Neural crest cell (in vitro differentiated cells): ENCODE measurements at places on chromosomes 7 and 10. TPM values are rescaled to one million over a fixed set of nuclear protein-coding genes. Genes with fewer than 3 reads are reported as not detected.
A peak's percentile ranks its signal among the peaks of the same experiment; 100 is the strongest.

DNA sequence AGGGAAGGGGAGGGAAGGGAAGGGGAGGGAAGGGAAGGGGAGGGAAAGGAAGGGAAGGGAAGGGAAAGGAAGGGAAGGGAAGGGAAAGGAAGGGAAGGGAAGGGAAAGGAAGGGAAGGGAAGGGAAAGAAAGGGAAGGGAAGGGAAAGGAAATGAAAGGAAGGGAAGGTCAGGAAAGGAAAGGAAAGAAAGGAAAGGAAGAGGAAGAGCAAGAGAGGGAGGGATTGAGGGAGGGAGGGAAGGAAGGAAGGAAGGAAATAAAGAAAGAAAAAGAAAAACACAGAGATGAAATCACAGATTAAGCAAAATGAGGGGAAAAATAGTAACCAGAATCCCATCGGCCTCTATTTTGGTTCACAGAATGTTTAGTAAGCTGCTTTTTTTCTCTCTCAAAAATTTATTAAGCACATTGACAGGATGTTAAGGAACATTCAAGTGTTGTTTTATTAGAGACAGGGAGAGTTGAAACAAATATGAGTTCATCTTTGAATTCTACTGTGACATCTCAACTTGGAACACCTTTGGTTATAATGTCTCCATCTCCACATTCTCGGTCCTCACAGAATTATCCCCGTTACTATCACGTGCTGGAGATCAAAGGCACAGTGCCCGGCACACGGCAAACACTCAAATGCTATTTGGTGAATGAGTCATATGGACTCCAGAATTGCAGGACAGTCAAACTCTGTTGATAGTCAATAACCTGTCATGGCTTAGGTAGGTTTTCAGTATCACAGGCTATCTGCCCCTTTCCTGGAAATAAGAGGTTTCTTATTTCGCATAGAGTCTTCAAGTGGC lies 52.4 kb downstream of the ABCB1 start:
- H3K4me1 ChIP-seq: no peaks in the 10 kb centered on the region
- no peak for DNase-seq
- no peaks in the 10 kb centered on the region for H3K36me3 ChIP-seq
- H3K27me3 ChIP-seq: no peaks in the 10 kb centered on the region
- H3K27ac ChIP-seq: no peak overlapping the region

The RNF32 gene
- 1.2 and 1.4 TPM in 2 replicates for total RNA-seq

- peaks cover 2% of the 10 kb centered on the region for H3K36me3 ChIP-seq
- DNase-seq: no peak
- H3K4me1 ChIP-seq: peaks cover 52% of the 10 kb centered on the region
- H3K4me3 ChIP-seq: peak overlapping the region; percentile 27
- H3K27me3 ChIP-seq: no peaks in the 10 kb centered on the region
These were observed 190.8 kb downstream of the MLLT10 start for GRCh38 chr10:21724687-21725367.

The AS3MT gene
- total RNA-seq: 10.4 and 11.2 TPM in 2 replicates

- no peaks in the 10 kb centered on the region for H3K27me3 ChIP-seq
- H3K36me3 ChIP-seq: no peaks in the 10 kb centered on the region
- no peak overlapping the region for H3K4me3 ChIP-seq
- peaks cover 5% of the 10 kb centered on the region for H3K4me1 ChIP-seq
- no peak for DNase-seq
These were observed 8.8 kb upstream of the SH2B2 start for GRCh38 chr7:102277901-102278300.

- H3K27ac ChIP-seq: no peak overlapping the region
- peaks cover 12% of the 10 kb centered on the region for H3K27me3 ChIP-seq
- peaks cover 16% of the 10 kb centered on the region for H3K4me1 ChIP-seq
- H3K4me3 ChIP-seq: no peak overlapping the region
These were observed 12.0 kb upstream of the ZNF467 start for GRCh38 chr7:149785402-149785801.

DNA sequence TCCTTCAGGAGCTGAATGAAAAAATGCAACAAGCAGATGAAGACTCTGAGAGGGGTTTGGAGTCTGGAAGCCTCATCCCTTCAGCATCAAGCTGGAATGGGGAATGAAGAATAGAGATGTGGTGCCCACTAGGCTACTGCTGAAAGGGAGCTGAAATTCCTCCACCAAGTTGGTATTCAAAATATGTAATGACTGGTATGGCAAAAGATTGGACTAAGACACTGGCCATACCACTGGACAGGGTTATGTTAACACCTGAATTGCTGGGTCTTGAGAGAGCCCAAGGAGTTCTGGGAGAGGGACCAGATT lies 5.4 kb downstream of the IFIT2 start:
- no peak for DNase-seq
- H3K4me3 ChIP-seq: no peak overlapping the region
- H3K4me1 ChIP-seq: peaks cover 10% of the 10 kb centered on the region

The NRCAM gene
- 33.2 and 35.0 TPM in 2 replicates for total RNA-seq

GRCh38 chr7:87784424-87784823 lies 91.7 kb downstream of the SLC25A40 start:
- no peak overlapping the region for H3K27ac ChIP-seq
- no peak overlapping the region for H3K4me3 ChIP-seq
- DNase-seq: no peak
- no peaks in the 10 kb centered on the region for H3K36me3 ChIP-seq
- H3K4me1 ChIP-seq: no peaks in the 10 kb centered on the region

The OLAH gene
- not detected in 2 replicates for total RNA-seq

GRCh38 chr7:10973942-10974911 lies 555 bp downstream of the PHF14 start:
- H3K4me1 ChIP-seq: peaks cover 49% of the 10 kb centered on the region
- peaks cover 26% of the 10 kb centered on the region for H3K36me3 ChIP-seq
- DNase-seq: peak; percentile 39
- H3K4me3 ChIP-seq: peak overlapping the region; percentile 97
- H3K27me3 ChIP-seq: no peaks in the 10 kb centered on the region
